Activated CD8-positive, alpha-beta T cell treated with anti-CD3 and anti-CD28 coated beads for 36 hours (primary cell): ENCODE measurements at places on chromosomes 3 and 15. TPM values are rescaled to one million over a fixed set of nuclear protein-coding genes. Genes with fewer than 3 reads are reported as not detected.

The CIDEC gene
- total RNA-seq = not detected

DNA sequence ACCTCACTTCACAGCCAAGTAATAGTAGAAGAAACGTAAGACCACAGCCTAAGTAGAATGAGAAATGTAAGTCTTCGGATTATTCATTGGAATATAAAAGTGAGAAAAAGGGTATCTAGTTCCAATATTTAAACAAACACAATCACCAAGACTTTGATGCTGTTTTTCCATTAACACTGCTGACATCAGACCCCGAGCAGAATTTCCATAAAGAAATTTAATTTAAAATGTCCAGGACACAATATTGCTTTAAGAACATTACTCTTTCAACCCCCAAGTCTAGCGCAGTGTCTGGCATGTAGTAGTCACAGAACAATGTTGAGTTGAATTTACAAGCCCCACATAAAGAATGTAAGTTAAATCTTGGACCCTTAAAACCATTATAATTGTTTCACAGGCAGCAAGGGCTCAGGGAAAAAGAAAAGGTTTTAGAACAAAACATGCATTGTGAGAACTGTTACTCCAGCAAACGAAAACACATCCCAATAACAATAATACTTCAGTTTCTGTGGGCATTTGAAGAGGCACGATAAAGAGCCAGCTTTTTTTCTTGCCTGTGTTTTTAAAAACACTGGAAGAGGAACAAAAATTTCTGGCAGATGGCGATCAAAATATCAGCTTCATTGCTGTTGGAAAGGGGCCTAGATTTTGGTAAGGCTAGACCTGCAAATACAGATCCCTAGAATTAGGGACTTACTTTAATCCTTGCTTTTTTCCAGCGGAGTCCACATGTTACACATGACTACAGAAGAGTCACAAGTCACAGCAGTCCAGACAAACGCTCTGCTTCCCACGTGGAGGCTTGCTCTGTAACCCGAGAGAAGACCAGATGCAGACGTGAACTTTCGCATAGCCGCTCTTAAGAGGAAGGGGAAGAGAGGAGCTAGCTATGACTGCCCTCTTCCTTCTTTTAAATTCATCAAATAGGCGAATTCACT, 77.9 kb upstream of the IGSF10 start:
- DNase-seq = no peak

GRCh38 chr3:126657901-126658300, 3.0 kb upstream of the TXNRD3 start:
- DNase-seq = no peak

- DNase-seq = no peak
Observed at GRCh38 chr3:110106805-110107204, 769.5 kb upstream of the DPPA4 start.

- DNase-seq = no peak
Observed at GRCh38 chr3:177711637-177712036, 514.4 kb upstream of the TBL1XR1 start.

The ROBO2 gene
- not detected for total RNA-seq

- DNase-seq = no peak
Observed at GRCh38 chr15:67137951-67138848, 72.8 kb downstream of the SMAD3 start.

The KCNAB1 gene
- not detected for total RNA-seq

DNA sequence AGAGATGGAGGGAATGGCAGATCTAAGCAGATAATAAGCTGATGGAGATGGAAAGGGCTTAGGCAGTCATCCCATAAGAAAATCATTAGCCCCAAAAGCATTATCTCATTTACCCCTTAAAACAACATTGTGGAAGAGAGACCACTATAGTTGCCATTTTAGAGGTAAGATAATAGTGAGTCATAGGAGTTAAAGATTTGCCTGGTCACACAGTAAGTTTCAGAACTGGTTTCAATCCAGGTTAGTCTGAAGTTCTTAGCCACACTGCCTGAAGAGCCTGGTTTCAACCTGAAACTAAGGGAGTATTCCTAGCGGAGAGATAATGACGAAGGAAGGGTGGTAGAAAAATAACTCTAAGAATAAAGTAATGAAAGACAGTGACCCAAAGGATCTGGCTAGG, 13.0 kb upstream of the UBR1 start:
- no peak for DNase-seq

The TAGLN3 gene
- total RNA-seq = 1.2 TPM

The RASL12 gene
- not detected for total RNA-seq

The CCDC9B gene
- total RNA-seq = 2.3 TPM

DNA sequence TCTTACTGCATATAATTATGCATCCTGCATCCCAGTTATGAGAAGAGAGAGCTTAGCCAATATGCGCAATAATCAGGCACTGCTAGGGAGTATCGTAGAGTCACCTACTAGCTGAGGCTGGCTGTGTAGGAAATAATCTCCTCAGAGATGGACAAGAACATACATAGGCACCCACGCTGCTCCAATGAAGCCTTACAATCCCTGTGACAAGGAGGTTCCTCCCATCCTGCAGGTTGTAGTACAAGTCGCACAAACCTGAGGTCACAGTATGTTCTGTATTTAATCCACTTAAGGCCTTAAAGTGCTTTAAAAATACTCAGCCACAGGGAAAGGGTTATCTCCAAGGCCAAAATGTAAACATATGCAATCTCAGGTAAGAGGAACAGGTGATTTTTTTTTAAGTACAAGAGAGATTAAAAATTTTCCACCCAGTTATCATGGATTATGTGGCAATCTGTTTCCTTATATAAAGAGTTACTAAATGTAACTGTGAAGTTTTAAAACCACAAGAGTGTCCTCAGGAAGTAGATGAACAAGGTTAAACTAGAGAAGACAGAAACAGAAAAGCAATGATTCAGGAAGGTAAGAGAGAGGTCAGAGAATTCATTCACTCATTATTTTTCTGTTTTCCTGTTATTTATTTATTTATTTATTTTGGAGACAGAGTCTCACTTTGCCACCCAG, 7.5 kb upstream of the COLQ start:
- DNase-seq = no peak

The STXBP5L gene
- total RNA-seq = not detected

The CYP8B1 gene
- not detected for total RNA-seq

GRCh38 chr3:10351013-10351735, 30.3 kb upstream of the SEC13 start:
- no peak for DNase-seq

The ITPKA gene
- 6.1 TPM for total RNA-seq

- no peak for DNase-seq
Observed at GRCh38 chr3:148331081-148331846, 366.4 kb upstream of the AGTR1 start.

The REC114 gene
- total RNA-seq = not detected

- no peak for DNase-seq
Observed at GRCh38 chr15:67548862-67549651, 6.6 kb downstream of the MAP2K5 start.

- no peak for DNase-seq
Observed at GRCh38 chr3:115488409-115488808, 134.9 kb upstream of the GAP43 start.

GRCh38 chr15:92638291-92638708, 17.3 kb downstream of the FAM174B start:
- no peak for DNase-seq

The ILDR1 gene
- not detected for total RNA-seq

The GPR160 gene
- 8.2 TPM for total RNA-seq

- no peak for DNase-seq
Observed at GRCh38 chr3:45860481-45860880, 18.6 kb upstream of the LZTFL1 start.

DNA sequence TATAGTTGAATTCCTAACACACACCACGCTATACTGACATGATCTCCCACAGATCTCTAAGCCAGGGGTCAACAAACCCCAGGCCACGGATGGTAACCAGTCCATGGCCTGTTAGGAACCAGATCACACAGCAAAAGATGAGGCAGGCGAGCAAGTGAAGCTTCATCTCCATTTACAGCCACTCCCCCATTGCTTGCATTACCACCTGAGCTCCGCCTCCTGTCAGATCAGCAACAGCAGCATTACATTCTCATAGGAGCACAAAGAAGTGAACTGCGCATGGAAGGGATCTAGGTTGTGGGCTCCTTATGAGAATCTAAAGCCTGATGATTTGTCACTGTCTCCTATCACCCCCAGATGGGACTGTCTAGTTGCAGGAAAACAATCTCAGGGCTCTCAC, 2.7 kb downstream of the PDCD7 start:
- peak; percentile 12 for DNase-seq

DNA sequence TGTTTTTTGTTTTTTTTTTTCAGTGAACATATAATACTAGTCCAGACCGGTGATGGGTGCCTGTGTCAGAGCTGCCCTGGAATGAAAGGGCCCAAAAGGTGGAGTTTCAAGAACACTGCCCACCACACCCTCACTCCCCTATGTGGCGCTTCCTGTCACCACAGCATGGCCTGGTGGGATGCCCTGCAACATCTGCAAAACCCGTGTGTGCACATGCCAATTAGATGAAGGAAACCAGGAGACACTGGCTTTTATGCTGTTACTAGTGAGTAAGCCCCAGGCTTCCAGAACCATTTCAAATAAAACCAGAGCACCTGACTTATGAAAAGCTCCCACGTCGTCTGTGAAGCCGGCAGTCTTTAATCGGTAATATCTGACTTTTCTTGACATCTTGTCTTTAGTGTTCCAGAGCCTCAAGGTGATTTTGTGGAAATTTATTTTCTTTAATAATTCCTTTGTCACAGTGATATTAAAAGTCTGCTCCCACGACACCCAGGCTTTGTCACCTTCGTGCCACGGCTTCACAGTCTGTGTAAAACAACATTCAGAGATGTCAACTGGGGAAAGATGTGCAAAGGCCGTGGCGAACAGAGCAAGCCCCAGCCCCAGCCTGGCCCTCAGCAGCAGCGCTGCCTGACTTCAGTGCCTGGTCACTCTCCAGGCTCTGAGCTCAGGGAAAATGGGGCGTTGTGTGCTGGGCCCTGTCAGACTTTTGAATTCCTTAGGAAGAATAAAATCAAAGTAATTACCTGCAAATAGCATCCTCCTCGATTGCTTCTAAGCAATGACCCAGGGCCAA, 6.4 kb downstream of the CFAP92 start:
- DNase-seq = no peak

- DNase-seq = peak; percentile 85
Observed at GRCh38 chr3:197555281-197556261, at the start of gene BDH1. Gene BDH1, minus strand, starts transcription at chr3:197555968. Its CDS starts 9,525 bp downstream, at chr3:197546443.

DNA sequence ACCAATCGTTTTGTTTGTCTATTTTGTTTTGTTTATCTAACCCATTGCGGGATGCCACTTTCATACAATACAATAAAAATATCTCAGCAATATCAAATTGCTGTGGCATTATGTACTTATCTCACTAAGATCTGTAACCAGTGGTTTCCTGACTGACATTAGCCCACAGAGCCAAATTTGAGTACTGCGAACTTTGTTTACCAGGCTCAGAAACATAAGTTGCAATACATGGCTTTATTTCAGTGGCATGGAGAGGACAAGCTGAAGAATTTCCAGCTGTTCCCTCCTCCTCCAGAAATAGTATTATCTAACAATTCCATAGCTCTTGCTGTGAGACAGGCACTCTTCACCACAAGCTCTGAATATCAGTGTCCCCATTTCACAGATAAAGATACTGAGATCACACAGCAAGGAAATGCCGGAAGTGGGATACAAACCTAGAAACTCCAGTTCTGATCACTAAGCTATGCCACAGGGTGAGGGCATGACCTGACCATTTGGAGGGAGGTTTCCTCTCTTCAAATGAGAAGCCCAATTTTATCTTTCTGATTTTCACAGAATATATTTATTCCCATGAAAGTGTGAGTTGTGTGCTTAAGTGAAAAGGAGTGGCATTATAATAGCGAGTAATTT, 469.9 kb upstream of the CBLB start:
- no peak for DNase-seq

- no peak for DNase-seq
Observed at GRCh38 chr3:178072391-178073305, 463.6 kb upstream of the KCNMB2 start.

The C3orf85 gene
- not detected for total RNA-seq

DNA sequence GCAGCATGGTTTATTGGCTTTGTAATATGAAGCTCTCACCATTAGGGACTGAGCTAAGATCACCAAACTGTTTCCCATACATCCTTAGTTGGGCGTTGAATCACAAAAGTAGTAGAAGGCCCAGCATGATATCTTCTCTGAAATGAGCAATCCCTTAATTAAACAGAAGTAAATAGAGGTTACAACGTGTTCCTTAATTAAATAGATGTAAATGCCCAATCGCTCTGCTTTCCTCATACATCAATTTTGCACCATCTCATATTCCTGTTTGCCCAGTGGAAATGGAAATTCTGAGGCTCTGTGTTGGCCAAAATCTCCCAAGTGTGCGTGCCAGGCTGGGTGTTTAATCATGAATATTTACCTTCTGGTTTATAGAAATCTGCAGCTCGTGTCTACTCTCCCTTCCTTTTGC, 107.4 kb upstream of the FOXB1 start:
- DNase-seq = no peak

The TRIM42 gene
- total RNA-seq = not detected

DNA sequence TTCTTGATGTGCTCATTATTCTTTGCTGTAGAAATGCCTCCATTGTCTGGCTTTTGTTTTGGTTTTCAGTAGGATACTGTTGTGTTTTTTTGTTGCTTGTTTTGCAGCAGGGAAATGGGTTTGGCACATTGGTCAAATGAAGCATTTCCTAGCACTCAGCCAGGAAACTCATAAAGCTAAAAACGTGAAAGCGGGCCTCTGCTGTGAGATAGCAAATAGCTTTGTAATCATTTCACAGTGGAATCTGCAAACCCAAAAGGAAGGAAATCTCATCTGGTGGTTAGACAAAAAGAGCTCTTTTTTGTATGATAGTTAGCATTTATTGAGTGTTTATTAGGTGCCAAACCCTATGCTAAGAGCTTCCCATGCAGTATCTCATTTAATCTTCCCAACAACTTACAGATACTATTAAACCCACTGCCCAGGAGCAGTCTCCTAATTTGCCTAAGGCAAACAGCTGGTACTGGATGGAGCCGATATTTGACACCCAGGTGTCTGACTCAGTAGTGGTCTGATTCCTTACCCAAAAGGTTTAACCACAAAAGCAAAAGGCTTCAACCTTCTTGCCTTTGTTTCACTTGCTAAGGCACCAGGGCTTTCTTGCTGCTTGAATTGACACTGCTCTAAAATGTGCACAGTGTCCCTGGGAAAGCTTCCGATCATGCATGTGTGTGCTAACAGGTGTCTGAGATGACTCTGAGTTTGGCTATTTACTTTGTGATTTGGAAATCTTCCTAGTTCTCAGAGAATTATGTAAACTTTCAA, 527.9 kb upstream of the MDFIC2 start:
- DNase-seq = no peak

DNA sequence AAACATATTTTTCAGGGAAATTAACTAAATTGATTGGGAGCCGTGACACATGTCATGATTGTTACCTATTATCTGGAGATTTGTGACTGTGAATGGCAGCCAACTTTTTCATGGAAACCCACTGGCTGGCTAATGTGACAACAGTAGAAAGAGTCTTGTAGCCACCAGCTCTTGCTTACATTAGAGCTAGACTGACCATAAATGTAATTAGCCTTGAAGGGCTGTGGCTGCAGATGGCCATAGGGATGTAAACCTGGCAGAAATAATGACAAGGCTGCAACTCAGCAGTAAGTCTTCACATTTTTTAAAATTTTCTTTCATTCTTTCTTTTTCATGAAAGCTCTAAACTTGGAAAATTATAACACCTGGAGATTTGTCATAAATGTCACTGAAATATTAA, 168.2 kb upstream of the ROBO2 start:
- no peak for DNase-seq
